ENCODE measurements at places on chromosomes 13 and 19.

- no peak for DNase-seq
Measured at GRCh38 chr19:31875591-31875990, 469.8 kb upstream of the ZNF507 start.

DNA sequence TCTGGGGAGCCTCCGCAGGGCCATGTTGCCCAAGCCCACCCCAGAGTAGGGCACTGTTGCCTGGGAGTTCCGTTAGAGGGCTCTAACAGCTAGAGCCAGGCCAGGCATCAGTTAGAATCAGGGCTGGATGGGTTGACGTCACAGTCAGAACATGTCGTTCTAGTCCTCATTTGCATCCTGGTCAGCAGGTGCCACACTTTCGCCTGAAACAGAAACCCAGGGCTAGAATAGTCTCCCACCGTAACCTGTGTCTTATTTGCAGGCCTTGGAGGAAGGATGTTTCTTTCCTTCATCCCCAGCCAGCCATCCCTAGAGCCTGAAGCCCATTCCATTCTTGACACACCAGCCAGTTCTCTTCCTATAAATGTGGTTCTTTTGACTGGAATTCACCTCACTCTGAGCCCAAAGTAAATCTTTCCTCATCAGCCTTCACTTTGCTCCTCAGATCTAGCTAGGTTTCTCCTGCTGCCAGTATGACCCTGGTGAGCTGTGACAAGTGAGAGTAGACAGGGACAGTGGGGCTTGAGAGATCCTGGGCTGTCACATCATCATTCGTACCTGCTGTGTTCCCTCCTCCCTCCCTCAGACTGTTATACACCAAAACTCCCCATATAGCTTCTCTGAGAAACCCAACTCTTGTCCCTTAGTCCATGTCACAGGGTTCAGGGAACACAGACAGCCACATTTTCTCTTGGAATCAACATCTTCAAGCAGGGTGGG lies 12.2 kb upstream of the CCDC97 start:
- DNase-seq, result no peak

DNA sequence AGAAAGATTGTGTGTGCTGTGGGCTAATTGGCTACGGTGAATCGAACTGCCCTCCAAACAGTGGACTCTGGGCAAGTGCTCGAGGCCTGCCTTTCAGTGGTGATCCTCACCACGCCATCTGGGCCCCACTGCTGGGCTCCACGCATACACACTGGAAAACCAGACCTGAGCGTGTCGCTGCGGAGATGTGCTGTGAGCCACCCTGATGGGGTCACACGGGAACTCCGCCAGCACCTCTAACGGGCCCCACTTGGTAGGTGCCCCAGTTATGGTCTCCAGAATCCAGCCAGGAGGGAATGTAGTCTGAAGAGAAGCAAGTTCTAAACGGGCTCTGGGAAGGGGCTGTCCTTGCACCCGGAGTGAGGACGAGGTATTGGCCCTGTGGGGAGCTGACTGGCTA lies 39.3 kb downstream of the C13orf46 start:
- DNase-seq, result no peak

GRCh38 chr13:55577082-55577846 lies 1563.5 kb upstream of the PRR20A start:
- DNase-seq, result peak; percentile 67

DNA sequence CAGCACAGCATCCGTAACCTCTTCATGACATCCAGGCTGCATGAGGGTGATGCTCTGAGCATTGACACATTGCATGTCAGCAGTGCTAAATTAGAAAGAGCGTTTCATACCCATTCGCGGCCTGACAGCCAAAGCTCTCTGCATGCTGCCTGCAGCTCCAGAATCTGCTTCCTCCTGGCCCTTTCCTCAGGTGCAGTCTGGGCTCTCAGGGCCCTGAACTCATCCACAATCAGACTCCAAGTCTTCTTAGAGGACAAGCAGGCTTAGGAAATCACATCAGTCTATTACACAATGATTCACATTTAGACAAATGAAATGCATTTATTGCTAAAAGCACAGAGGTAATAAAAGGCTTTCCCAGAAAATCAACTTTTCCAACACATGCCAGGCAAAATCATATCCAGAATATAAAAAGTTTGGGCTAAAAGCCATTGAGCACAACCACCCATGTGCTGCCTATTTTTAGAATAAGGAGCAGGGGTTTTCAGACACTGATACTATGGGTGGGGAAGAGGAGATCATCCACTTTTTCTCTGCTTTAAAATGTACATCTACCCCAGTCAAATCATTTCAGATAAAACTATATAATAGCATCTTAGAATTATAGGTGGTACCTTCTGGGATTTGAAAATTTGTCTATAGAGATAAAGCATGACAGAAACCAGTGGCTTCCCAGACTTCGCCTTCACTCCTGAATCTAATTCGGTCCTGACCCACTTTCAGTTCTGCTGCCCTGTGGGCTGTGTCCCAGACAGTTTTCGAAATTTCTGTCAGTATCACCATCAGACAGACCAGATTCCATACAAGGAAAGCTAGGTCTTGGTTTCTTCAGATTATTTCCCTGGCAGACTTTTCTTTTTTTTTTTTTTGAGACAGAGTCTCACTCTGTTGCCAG lies 109.3 kb downstream of the COL4A2 start:
- DNase-seq, result no peak

GRCh38 chr13:106104281-106104901 lies 431.1 kb downstream of the EFNB2 start:
- peak; percentile 65 for DNase-seq

DNA sequence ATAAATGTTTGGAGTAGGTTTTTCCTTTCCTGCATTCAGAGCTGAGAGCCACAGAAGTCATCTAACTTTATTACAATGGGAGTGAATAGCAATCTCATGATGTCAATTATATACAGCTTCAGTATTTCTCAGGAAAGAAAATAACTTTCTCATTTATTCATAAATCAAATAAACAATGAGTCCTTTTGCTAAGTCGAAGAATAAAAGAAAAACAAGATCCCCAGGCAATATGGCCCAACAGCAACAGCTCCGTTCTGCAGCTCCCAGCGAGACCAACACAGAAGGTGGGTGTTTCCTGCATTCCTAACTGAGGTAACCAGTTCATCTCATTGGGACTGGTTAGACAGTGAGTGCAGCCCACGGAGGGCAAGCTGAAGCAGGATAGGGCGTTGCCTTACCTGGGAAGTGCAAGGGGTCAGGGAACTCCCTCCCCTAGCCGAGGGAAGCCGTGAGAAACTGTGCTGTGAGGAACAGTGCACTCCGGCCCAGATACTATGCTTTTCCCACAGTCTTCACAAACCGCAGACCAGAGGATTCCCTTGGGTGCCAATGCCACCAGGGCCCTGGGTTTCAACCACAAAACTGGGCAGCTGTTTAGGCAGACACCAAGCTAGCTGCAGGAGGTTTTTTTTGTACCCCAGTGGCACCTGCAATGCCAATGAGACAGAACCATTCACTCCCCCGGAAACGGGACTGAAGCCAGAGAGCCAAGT lies 128.2 kb downstream of the SLITRK1 start:
- DNase-seq, result no peak

GRCh38 chr19:38409631-38410133 lies 6.8 kb downstream of the FAM98C start:
- DNase-seq, result no peak

DNA sequence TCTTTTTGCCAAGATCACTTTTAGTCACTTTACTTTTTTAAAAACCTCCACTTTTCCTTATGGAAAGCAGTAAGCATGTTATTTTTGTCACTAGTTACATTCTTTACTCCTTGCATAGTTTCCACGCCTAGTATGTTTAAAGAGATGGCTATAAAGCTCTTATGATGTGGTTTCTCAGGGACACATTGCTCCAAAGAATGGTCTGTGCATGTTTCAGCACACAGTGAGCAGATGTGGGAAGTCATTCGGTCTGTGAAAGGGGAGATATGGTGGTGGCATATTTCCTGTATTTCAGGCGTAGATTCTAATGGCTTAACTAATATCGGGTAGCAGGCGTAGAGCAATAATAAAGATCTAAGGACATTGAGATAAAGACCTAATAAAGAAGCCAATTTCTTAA lies 180.7 kb downstream of the SLITRK6 start:
- no peak for DNase-seq

DNA sequence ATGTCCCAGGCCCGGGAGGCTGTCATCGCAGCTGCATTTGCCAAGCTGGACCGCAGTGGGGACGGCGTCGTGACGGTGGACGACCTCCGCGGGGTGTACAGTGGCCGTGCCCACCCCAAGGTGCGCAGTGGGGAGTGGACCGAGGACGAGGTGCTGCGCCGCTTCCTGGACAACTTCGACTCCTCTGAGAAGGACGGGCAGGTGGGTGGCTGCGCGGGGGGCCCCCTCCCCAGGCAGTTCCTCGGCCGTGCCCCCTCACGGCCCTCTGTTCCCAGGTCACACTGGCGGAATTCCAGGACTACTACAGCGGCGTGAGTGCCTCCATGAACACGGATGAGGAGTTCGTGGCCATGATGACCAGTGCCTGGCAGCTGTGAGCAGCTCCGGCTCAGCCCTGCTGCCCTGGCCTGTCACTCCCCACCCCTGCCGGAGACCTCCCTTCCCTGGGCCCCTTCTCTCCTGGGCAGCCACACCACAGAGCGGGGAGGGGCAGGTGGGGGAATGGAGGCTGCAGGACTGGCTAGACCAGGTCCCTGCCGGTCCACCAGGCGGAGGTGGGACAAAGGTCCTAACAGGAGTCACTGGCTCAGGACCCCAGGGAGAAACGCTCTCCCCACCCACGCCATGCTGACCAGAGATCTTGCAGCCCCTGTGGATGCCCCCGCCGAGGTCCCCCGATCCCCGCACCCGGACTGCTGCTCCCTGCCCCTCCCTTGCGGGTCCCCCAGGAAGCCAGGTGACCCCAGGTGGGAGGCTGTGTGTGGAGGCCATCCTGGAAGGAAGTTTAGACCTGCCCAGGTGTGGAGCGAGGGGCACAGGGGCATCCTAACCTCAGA lies 1.1 kb downstream of the CAPS start:
- no peak for DNase-seq

DNA sequence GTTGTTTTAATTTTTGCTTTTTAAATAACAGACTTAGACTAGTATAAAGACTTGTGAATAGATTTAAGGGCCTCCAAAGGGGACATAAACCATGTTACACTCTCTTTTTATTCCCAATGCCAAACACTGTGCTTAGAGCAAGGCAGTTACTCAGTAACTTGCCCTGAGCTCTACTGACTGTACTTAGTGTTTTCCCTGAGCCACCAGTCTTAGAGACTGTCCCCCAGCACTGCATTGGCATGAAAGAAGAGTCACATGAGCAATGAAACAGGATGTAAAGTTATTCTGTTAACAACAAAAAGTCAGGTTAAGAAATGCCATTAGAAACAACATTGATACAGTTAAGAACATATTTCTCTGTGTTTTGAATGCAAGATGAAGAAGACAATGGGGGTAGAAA lies 187.9 kb downstream of the TBC1D4 start:
- DNase-seq, result no peak

- DNase-seq, result no peak
Measured at GRCh38 chr19:54572696-54573311, 786 bp upstream of the LILRA2 start.

DNA sequence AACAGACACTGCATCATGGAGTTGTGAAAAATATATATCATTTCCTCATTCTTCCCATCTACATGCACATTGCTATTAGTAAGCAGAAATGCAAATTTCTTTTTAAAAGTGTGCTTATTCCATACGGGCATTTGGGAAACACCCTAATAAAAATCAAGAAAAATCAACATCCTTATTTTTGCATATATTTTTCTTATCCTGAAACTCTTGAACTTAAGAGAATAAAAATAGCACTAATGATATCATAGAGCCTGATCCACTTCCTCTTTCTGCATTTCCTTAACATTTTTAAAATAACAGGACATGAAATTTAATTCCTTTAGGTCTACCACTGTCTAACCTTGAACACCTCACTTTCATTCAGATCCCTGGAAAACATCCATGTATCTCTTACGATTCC lies 123.3 kb downstream of the VWA8 start:
- no peak for DNase-seq

DNA sequence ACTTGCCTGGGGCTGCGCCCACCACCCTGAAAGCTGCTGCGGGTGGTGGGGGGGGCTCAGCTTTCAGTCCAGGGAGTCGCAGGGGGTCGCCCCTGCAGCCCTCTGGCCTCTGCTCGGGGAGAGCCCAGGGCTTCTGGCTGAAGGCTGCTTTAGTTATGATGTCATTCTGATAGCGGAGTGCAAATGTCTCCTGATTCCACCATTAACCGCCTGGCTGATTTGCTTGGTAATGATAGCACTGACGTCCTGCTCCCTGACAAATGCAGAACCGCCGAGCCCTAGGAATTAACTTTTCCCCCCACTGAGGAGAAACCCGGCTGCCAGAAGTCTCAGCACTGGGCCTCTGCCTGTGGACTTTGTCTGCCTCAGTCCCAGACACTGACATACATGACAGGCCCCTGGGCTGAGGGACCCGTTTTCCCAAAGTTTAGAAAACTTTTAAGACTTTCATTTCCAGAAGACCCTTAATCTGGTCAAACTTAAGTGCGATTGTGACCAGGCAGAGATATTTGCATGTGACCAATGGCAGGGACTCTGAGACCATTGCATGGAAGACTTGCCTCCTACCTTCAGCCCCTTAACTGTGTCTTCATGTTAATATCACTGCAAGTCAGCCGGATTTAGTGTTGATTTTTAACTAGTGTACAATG lies 142.5 kb upstream of the ZNF536 start:
- peak; percentile 82 for DNase-seq

DNA sequence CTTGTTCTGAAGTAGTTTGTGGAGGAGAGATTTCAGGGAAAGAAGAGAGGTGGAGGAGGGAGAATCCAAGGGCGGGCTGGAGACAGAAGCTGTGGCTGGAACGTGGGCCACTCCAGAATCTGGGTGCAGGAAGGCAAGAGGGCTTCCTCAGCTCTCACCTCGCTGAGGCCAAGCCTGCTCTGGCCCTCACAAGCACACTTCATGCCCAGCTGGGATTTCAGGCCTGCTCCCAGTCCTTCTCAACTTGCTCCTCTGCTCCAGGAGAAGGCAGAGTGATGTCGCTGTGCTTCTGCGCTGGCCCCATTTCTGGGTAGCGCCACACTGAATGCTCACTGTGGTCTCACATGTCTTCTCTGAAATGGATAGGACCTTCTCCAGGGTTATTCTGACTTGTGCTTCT lies 328.8 kb downstream of the FGF9 start:
- DNase-seq, result no peak

GRCh38 chr13:56850852-56851251 lies 289.9 kb upstream of the PRR20A start:
- DNase-seq, result no peak

DNA sequence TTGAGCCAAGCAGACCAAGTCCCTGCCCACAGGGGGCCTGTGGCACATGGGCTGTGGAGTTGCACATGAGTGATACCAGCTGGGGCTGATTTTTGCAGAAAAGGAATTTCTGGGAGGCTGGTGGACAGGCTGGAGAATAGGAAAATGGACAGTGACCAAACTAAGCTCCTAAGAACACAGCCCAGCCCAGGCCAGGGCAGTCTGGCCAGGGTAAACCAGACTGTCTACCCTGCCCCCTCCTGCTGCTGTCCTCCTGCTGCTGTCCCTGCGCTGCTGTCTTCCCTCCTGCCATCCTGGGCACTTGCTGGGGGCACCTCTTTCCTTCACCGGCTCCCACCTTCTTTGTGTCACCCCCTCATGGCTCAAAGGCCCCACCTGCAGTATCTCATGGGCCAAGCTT lies 219.2 kb downstream of the ZIC5 start:
- DNase-seq, result no peak

- peak; percentile 48 for DNase-seq
Measured at GRCh38 chr19:35856546-35857149, at the start of gene KIRREL2. TSS of gene KIRREL2 (plus strand) at chr19:35856911. CDS start at chr19:35857120, 209 bp downstream.
